ENCODE measurements at places on chromosomes 11 and 22. TPM values are rescaled to one million over a fixed set of nuclear protein-coding genes. Genes with fewer than 3 reads are reported as not detected.

DNA sequence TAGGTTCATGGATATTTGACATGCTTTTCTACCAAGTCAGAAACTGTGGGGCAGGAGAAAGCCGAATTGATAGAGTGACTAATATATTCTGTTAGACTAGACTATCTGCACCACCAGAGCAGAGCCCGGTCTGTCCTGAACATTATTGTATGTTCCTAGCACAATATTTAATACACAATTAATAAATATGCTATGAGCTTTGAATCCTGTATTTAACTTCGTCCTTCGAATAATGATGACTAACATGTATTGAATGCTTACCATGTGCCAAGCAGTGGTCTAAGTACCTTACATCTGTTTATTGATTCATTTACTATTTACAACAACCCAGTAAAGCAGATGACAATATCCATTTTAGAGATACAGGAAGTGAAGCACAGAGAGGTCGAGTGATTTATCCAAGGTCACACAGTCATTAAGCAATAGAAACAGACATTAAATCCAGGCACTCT lies 44.8 kb upstream of the ANO3 start:
- H3K27ac ChIP-seq = no peak overlapping the region
- H3K36me3 ChIP-seq = no peaks in the 10 kb centered on the region
- no peaks in the 10 kb centered on the region for H3K27me3 ChIP-seq
- DNase-seq = no peak
- H3K4me3 ChIP-seq = no peak overlapping the region
- H3K4me1 ChIP-seq = no peaks in the 10 kb centered on the region

GRCh38 chr11:120660024-120660565 lies 148.5 kb downstream of the GRIK4 start:
- no peak overlapping the region for H3K4me3 ChIP-seq
- no peaks in the 10 kb centered on the region for H3K4me1 ChIP-seq
- no peak overlapping the region for H3K27ac ChIP-seq
- H3K36me3 ChIP-seq = no peaks in the 10 kb centered on the region

DNA sequence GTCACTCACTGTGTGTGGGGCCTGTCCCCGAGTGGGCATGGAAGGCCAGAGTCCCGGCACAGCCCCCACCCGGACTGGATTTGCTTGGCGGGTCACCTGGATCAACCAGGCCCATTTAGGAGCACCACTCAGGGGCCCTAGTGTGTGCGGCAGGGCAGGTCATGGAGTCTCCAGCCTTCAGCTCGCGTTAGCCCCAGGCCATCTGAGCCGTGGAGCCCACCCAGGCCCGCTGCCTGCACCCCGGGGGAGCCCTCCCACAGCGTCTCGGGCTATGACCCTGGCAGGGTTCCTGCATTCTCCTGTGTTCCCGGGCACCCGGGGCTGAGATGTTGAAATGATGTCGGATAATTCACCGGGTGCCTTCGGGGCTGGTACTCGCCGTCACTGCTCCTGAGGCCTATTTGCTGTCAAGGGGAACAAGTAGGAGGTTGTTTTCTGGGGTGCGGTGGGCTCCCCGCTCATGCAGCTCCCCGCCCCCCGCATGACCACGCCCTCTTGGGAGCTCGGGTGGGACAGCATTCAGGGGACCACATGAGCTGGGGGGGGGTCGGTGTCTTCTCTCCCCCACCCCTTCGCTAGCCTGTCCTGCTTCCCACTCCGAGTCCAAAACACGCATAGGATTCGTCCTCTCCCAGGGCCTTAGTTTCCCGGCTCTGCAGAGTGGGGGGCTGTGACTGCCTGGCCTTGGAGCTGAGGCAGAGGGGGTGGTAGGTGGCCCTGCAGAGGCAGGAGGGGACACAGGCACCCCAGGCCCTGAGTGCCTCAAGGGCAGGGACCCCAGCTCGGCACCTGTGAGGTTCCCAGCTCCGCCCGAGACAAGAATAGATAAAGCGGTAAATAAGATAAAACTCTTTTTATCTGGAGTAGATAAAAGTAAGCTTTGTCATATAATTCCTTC lies 77.2 kb downstream of the KCNQ1 start:
- H3K27ac ChIP-seq = no peak overlapping the region
- no peaks in the 10 kb centered on the region for H3K36me3 ChIP-seq
- 0 out of 2 replicates have a peak, but pooled peaks cover 1% of the 10 kb centered on the region for H3K4me1 ChIP-seq
- peak; percentile 27 for DNase-seq

Gene APOL4
- total RNA-seq = not detected

- peaks cover 5% of the 10 kb centered on the region for H3K4me1 ChIP-seq
- H3K36me3 ChIP-seq = peaks cover 26% of the 10 kb centered on the region
- H3K4me3 ChIP-seq = no peak overlapping the region
- no peak overlapping the region for H3K27ac ChIP-seq
- DNase-seq = no peak
- H3K27me3 ChIP-seq = no peaks in the 10 kb centered on the region
Observed at GRCh38 chr11:17522655-17523054, 21.6 kb downstream of the USH1C start.

DNA sequence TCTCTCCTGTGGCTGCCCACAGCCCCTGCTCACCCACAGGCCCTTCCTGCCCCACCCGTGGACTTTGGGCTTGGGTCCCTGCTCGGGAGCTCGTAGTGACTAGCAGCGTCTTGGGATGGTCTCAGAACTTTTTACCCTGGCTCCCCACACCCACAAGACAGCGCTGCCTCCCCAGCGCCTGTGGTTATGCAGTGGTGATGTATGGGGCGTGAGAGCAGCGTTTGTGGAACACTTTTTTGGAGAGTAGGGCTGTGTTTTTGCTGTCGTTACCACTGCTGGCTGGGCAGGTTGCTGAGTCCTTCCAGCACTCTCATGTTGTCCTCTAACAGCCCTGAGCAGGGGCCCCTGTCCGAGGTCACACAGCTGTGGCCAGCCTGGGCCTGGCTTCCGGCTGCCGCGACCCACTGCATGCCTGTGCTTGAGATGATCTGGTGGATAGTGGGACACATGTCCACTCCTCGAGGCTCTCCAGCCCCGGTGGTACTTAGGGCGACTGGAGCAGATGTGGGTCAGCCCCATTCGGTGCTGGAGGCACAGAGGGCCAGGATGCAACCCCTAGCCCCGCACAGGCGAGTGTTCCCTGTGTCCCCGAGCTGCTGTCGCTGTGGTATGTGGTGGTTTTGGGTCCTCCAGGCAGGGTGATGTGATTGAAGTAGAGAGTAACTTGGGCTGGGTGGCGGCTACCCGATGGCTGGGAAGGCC lies 7.1 kb upstream of the GRAMD4 start:
- H3K27me3 ChIP-seq = no peaks in the 10 kb centered on the region
- H3K27ac ChIP-seq = no peak overlapping the region
- H3K4me1 ChIP-seq = peaks cover 12% of the 10 kb centered on the region
- no peak for DNase-seq
- H3K4me3 ChIP-seq = no peak overlapping the region

- no peaks in the 10 kb centered on the region for H3K27me3 ChIP-seq
- no peaks in the 10 kb centered on the region for H3K36me3 ChIP-seq
- H3K27ac ChIP-seq = peak overlapping the region; percentile 98
- H3K4me1 ChIP-seq = peaks cover 51% of the 10 kb centered on the region
- H3K4me3 ChIP-seq = no peak overlapping the region
- DNase-seq = peak; percentile 77
Observed at GRCh38 chr11:2725368-2726300, 25.8 kb upstream of the KCNQ1OT1 start.

- DNase-seq = no peak
- peak within 1 kb of the TSS; percentile 56 for H3K4me3 ChIP-seq
- H3K36me3 ChIP-seq = no peaks in the 10 kb centered on the region
- H3K27ac ChIP-seq = no peak within 1 kb of the TSS
- H3K4me1 ChIP-seq = peaks cover 26% of the 10 kb centered on the region
- H3K27me3 ChIP-seq = no peaks in the 10 kb centered on the region
Observed at GRCh38 chr11:369336-370018, at the start of gene B4GALNT4. B4GALNT4 (plus strand) TSS chr11:369499; CDS start chr11:369804, 305 bp downstream.

GRCh38 chr11:46832511-46833214 lies 13.4 kb downstream of the CKAP5 start:
- peaks cover 12% of the 10 kb centered on the region for H3K4me1 ChIP-seq
- H3K36me3 ChIP-seq = no peaks in the 10 kb centered on the region
- no peaks in the 10 kb centered on the region for H3K27me3 ChIP-seq
- no peak overlapping the region for H3K4me3 ChIP-seq
- H3K27ac ChIP-seq = no peak overlapping the region
- no peak for DNase-seq

GRCh38 chr11:83054001-83054400 lies 17.7 kb downstream of the RAB30 start:
- H3K4me3 ChIP-seq = no peak overlapping the region
- no peak for DNase-seq
- no peaks in the 10 kb centered on the region for H3K36me3 ChIP-seq
- no peaks in the 10 kb centered on the region for H3K4me1 ChIP-seq
- H3K27ac ChIP-seq = no peak overlapping the region

Gene MLC1
- 0.14 TPM for total RNA-seq

Gene RAB30
- total RNA-seq = 13.0 TPM

DNA sequence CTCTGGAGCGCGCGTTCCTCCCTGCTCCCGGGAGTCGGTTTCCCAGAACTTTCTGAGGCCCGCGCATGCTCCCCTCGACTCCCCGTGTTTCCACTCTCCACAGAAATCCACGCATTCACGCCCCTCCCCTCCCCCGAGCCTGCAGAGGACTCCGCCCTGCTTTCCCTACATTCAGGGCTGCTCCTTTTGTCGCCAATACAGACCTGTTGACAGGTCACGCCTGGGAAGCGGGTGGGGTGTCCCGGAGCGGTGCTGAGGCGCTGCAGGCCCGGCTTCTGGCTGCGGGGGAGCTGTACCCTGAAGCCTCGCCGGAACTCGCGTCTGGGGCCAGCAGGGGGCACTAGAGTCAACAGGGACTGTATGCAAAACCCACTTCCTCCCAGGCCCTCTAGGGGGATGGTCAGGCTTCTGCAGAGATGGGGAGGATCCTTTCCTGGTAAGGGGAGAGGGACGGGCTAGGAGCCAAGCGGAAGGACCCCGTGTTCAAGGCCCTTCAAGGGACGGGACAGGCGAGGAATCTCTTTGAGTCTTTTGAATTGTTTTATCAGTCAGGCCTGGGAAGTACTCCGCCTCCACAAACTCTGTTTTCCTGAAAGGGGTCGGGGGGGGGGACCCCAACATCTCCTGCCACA lies at the start of gene PRAME:
Gene PRAME, minus strand, starts transcription at position 294 of the 632 bp plus-strand sequence. CDS start 2,433 bp downstream, outside the sequence.
- H3K27me3 ChIP-seq = no peaks in the 10 kb centered on the region
- no peaks in the 10 kb centered on the region for H3K4me1 ChIP-seq
- H3K36me3 ChIP-seq = no peaks in the 10 kb centered on the region
- peak; percentile 73 for DNase-seq

DNA sequence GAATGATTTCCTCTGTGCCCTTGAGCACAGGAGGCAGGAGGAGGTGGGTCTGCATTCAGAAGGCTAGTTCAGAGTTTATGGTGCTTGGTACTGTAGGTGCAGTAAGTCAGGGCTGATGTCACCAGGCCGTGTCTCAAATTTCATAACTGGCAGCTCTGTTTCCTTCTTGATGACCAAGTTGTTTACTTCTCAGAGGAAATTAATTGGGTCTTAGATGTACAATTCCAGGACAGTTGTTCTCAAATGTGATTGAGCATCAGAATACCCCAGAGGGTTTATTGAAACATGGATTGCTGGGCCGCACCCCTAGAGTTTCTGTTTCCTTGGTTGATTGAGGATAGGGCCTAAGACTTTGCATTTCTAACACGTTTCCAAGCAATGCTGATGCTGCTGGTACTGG lies 6.2 kb downstream of the AMOTL1 start:
- peaks cover 32% of the 10 kb centered on the region for H3K4me1 ChIP-seq
- H3K4me3 ChIP-seq = no peak overlapping the region
- H3K27ac ChIP-seq = no peak overlapping the region
- H3K27me3 ChIP-seq = no peaks in the 10 kb centered on the region
- no peaks in the 10 kb centered on the region for H3K36me3 ChIP-seq

Gene CREB3L1
- total RNA-seq = 24.9 TPM

GRCh38 chr22:38940811-38941384 lies 16.5 kb upstream of the APOBEC3A start:
- DNase-seq = no peak
- no peaks in the 10 kb centered on the region for H3K4me1 ChIP-seq
- H3K27ac ChIP-seq = no peak overlapping the region
- no peaks in the 10 kb centered on the region for H3K36me3 ChIP-seq
- no peaks in the 10 kb centered on the region for H3K27me3 ChIP-seq

- H3K36me3 ChIP-seq = no peaks in the 10 kb centered on the region
- no peaks in the 10 kb centered on the region for H3K27me3 ChIP-seq
- H3K27ac ChIP-seq = no peak overlapping the region
- H3K4me3 ChIP-seq = no peak overlapping the region
- DNase-seq = no peak
Observed at GRCh38 chr22:34904486-34904885, 161.5 kb upstream of the ISX start.

DNA sequence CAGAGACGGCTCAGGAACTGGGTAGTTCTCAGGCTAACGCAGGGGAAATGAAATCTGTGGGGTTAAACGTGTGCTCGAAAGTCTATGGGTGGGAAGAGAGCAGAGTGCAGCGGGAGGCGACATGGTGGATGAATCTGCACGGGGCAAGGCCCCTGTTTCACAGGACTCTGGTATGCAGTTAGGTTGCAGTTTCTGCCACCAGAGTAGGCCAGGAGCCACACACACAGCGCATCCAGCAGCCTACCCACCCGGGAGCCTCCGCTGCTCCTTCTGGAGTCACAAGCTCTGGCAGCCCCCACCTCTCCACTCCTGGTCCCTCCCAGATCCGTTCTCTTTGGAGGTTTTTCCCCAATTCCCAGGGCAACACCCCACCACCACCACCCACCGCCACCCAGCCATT lies 27.0 kb downstream of the SPATA19 start:
- H3K36me3 ChIP-seq = no peaks in the 10 kb centered on the region
- no peak overlapping the region for H3K27ac ChIP-seq
- no peak overlapping the region for H3K4me3 ChIP-seq
- H3K27me3 ChIP-seq = no peaks in the 10 kb centered on the region
- H3K4me1 ChIP-seq = no peaks in the 10 kb centered on the region
